ENCODE measurements at places on chromosomes 16 and 17.

- peak; percentile 62 for DNase-seq
These were observed 28.4 kb downstream of the LRRC75A start for GRCh38 chr17:16463358-16464302.

- DNase-seq: peak; percentile 91
These were observed 772 bp upstream of the CHCT1 start for GRCh38 chr17:60421273-60422161.

DNA sequence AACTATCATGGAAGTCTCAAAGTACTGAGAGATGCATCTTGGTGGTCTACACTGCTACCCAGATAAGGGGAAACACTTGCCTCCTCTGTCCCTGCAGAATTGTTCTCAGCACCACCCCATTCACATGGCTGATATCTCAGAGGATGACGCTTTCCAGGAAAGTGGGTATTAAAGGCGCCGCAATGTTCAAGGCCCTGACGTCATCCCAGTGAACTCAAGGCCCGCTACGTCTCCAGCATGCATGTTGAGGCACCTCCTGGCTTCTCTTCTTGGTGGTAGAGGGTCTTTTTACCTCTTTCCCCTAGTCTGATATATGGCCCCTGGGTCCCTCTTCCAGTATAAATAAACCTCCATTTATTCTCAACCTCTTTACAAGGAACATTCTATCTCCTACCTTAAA, 1.0 kb downstream of the OR1A1 start:
- DNase-seq: no peak

- peak; percentile 84 for DNase-seq
These were observed 632 bp upstream of the RTN4RL1 start for GRCh38 chr17:2025622-2026309.
